Inflammatory macrophage treated with lipopolysaccharide for 4 hours (primary cell): ENCODE measurements at places on chromosomes 4 and X.
A peak's percentile ranks its signal among the peaks of the same experiment; 100 is the strongest.

GRCh38 chr4:48262926-48263325 is 6.7 kb downstream of the TEC start:
- DNase-seq, result peak; percentile 86

DNA sequence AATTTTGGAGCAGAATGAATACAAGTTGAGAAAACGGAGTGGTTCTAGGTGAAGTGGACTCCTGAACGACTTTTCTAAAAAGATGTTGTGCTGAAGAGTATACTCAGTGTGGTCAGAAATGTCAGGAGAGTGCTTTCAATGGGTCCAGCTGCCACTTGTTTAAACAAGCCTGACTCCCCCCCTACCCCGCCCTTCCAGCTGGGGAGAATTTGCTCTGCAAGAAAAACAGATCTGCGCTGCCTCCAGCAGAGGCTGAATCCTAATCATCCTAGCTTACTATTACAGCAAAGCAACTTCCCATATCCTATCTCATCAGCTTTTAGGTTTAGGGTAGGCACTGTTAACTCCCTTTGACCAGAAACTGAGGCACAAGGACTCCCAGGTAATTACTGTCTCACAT is 1.9 kb downstream of the MAP3K15 start:
- DNase-seq, result no peak

DNA sequence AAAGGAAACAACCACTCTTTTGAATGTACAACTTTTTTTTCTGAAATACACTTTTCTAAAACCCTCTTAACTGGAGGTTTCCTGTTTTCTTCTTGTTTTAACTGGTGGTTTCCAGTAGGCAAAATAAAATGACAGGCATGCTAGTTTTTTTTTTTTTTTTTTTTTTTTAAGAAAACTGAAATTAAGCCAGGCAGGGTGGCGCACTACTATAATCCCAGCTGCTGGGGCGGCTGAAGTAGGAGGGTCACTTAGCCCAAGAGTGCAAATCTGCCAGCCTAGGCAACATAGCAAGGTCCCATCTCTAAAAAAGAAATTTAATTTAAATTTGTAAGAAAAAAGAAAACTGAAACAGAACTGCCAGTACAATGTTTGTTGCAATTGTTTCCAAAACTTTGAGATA is 44.0 kb downstream of the TMEM144 start:
- DNase-seq, result no peak

- DNase-seq, result no peak
Measured at GRCh38 chr4:2583517-2583916, 47.1 kb downstream of the FAM193A start.

DNA sequence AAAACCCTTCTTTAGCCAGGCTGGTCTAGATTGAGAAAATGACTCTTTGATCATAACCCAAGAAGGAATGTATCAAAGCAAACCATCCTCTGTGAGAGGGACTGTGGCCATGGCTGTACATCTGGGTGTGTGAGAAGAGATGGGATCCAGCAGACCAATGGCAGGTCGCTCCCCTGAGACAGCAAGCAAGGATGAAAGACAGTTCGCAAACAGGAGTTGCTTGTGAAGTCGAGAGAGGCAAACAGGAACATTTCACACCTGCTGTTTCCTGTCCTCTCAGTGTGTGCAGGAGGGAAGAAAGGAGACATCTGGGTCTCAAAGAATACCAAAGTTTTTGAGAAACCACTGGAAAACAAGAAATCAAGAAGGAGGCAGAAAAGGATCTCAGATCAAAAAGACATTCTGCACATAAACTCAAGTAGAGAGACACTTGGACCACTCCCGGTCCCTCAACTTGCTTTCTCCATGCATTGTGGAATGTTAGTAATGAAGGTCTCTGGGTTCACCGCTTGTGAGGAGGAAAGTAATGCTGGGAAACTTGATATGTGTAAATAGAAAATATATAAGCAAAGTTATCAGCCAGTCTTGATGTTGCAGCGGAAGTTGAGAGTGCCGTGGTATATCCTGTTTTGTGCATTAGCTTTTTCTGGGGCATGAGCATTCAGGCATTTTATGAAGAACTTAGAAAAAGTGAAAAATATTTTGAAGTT is 327.5 kb downstream of the BMPR1B start:
- no peak for DNase-seq

DNA sequence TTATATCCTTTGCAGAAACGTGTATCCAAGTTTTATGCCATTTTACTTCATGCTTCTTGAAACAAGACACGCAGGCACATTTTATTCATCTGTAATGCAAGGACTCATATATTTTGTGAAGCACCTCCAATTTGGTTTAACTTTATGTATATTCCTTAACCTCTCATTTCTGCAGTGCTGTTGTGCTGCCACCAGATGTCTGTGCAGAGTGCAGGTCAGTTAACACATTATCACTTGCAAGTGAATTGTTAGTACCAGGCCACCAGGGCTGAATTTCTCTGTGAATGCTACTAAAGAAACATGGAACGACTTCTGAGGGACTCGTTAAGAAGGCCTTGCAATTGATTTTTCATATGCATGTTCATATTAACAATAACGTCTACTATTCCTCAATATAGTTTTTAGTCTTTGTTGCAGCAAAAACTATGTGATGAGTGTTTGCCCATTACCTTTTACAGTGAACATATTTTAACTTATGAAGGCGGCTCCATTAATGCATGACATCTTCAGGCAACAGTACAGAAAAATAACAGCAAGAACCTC is 770.3 kb downstream of the NLGN4X start:
- DNase-seq, result no peak

- DNase-seq, result peak; percentile 49
Measured at GRCh38 chrX:45768666-45769236, 568.1 kb upstream of the DIPK2B start.

DNA sequence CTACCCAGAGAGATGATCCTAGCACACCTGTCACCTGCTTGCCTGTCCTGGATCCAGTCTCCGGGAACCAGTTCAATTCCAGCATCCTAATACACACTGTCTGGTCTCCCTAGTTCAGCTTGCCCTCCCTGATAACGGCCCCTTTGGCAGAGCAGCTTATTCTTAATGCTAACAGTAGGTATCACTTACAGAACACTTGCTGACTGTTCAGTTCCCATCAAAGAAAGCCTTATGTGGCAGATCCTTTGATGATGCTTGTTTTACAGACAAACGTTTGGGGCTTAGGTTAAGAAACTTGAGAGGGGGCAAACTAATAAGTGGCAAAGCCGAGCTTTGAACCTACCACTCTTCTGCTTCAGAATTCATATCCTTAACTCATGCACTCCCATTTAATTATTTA is 890 bp downstream of the RASSF6 start:
- no peak for DNase-seq

DNA sequence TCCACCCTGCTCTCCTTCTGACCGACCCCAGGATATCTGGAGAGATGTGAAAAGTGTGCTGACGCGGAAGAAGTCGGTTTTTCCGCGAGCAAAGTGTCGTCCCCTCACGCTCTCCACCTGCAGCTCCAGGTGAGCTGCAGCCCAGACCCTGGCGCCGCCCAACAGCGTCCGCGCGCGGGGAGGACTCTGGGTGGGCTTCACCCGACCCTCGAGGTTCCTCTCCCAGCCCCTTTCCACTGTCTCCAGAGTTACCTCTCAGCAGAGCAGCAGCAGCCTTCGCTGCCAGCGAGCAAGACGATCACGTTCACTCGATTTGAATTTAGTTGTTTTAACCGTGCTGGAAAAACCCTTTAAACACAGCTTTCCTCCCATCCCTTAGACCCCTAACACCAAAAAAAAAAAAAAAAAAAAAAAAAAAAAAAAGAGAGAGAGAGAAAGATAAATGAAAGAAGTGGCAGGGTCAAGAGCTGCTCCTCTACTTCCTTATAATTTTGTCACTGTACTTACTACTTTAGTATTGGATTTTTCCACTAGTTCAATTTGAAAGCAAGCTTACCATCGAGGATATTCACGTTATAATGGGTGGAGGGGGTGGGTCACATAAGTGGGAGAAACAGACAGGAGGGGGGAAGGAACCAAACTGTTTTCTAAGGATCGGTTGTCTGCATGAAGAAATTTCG is 758 bp upstream of the NR3C2 start:
- DNase-seq, result no peak

DNA sequence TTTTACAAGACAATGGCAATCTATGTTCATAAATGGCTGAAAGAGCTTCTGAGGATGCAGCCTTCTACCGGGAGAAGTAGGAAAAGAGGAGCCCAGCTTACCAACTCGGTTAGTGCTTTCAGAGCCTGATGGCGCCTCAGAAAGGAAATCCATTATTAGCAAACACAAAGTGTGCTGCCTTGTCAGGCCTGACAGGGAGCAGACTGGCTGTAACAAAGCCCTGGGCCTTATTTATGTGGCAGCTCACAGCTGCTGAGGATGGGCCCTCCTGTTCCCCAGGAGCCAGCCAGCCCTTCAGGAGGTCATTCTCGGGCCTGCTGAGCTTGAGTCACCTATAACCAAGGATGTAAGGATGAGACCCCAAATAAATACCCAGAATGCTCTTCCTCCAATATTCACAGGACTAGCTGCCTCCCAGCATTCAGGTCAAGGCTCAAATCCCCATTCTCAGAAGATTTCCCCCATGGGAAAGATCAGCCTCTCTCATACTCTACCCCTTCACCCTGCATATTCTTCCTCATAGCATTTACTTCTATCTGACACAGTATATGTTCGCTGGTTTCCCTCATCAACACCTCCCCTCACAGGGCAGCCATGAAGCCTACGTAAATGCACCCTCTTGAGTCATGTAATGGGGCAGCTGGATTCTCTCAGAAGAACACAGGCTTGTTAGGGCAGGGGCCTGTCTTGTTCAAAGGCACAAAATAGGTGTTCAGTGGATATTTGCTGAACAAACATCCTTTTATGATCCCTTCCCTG is 227.0 kb upstream of the RASGEF1B start:
- no peak for DNase-seq

DNA sequence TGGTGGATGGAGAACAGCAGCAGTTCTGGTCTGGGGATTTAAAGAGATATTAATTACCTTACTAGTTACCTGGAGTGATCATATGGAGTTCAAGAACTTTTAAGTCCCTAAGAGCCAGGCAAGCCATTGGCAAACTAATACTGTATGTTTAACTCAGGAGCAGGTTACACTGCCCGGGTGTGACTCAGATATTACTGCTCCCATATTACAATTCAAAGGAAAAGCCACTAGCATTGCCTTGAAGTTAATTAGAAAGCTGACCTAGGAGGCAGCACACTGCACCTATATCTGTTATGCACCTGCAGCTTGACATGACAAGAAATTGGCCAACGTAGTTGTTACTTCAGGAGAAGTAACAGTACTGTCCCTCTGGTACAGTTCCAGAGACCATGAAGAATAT is 47.2 kb downstream of the GRK4 start:
- DNase-seq, result no peak

- no peak for DNase-seq
Measured at GRCh38 chrX:78384486-78384885, 57.1 kb upstream of the CYSLTR1 start.

- DNase-seq, result no peak
Measured at GRCh38 chr4:165763640-165764039, 109.4 kb upstream of the TLL1 start.

GRCh38 chr4:137370679-137371078 is 161.6 kb downstream of the PCDH18 start:
- no peak for DNase-seq

DNA sequence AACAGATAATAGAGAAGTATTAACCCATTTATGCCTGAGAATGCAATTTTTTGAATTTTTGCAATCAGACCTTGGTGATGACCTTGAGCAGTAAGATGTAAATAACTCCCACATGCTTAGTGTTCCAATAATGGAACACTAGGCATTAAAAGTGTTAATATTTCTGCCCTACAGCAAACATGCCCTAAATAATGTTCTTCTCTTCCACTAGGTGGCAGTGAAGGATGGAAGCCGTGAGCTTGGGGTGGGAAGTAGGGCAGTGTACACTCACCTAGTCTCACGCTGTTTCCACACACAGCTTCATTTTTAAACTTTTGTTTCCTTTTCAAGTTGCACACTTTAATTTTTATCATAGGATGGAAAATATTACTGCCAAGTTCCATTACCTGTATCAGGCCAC is 613.1 kb upstream of the HS3ST1 start:
- DNase-seq, result peak; percentile 19

GRCh38 chrX:129651756-129652564 is 2.8 kb downstream of the APLN start:
- DNase-seq, result no peak

DNA sequence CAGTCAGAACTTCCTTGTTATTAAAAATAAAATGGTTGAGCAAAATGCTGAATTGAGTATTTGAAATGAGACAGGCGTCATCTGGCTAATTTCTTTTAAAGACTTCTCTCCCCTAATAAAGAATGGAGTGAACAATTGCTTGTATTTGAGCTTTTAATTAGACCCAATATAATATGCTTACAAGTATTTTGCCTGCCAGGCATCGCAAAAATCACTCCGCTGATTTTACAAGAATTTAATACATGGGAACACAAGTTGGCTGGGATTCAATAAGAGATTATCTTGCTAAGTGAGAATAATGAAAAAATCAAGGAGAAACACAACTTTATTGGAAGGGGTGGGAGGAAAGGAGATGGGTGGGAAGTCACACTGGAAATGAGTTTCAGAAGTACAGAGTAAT is 52.3 kb downstream of the KLF3 start:
- no peak for DNase-seq

DNA sequence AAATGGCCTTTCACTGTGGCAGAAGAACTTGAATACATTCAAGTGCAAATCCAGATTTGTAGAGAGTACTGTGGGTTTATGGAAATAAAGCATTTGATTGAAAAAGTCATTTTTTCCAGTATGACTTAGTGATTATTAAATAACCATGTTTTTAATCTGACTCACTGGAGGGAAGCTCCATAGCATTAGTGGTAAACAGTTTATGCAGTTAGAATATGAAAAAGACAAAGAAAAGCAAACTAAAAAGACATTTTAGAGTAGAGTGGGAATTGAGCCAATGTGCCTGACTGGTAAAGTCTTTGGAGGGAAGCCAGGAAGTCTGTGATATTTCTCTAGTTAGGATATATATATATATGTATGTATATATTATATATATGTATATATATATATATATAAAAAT is 53.4 kb downstream of the FAT4 start:
- no peak for DNase-seq

- no peak for DNase-seq
Measured at GRCh38 chr4:17283251-17283650, 228.6 kb downstream of the QDPR start.

GRCh38 chrX:70479247-70479921 is 34.7 kb downstream of the DLG3 start:
- DNase-seq, result peak; percentile 38

GRCh38 chr4:15314974-15315373 is 112.9 kb upstream of the C1QTNF7 start:
- DNase-seq, result no peak

- no peak for DNase-seq
Measured at GRCh38 chr4:159101988-159102621, 774 bp upstream of the RAPGEF2 start.

DNA sequence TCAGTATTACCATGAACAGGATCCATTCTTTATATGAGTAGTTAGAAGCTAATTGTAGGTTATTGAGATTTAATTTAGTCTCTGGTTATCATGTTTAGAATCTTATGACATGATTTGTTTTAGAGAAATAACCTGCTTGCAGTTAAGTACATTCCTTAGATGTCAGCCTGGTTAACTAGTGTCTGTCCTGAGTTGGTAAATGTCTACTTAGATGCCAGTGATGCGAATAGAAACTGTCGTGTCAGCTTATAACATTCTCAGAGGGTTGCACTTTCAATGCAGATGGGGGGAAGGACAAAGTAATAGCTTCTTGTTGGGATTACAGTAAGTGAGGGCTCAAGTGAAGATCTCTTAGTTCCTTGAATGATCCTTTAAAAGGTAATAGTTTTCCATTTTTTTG is 227.8 kb upstream of the SPRY1 start:
- no peak for DNase-seq
